ENCODE measurements at places on chromosomes 5 and 9. TPM values are rescaled to one million over a fixed set of nuclear protein-coding genes. Genes with fewer than 3 reads are reported as not detected.

GRCh38 chr9:101098392-101098791 lies 69.9 kb downstream of the PLPPR1 start:
- no peak for DNase-seq

DNA sequence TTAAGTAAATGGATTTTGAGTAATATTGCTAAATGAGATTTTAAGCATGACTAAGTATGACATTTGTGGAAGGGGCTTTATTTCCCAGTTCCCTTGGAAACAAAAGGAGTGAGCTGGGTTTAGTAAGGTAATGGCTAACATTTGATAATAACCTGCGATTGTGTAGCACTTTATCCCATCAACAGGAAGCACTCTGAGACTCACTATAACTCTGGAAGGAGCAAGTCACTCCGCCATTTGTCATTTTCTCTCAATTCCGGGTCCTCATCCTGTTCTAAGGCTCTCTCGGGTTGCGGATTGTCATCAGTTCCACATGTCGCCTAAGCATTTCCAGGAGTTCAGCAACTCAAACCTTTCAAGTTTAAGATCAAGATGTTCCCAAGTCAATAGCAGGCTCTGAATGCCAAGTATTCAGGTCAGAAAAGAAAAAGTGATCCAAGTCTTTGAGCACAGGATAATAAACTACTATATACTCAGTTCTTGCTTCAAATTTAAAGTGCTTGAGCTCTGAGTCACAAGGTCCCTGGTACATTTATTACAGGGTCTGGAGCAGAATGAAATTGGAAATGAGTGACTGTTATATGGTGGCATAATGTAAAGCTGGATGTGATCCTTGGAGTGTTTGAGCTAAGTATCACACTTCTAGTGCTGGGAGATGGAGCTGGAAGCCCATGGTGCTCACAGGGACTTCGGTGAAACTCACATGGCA lies 39.3 kb downstream of the CAPSL start:
- no peak for DNase-seq

- DNase-seq, result no peak
These were observed 21.0 kb downstream of the PDCD1LG2 start for GRCh38 chr9:5531101-5531882.

DNA sequence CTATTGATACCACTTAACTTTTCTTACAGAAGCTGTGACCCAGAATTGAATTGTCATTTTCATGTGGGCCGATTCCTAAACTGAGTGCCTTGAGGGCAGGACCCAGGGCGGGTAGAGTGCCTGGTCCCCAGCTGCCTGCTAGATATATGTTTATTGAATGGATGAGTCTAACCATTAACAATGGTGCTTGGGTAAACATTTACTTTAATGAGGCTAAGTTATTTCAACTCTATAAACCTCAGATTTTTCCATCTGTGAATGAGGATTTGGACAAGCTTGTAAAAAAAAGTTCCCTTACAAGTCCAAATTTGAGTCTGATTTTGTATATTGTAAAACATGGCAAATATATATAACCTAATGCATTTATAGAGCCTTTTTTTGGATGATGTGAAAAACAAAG lies 181.8 kb upstream of the ELL2 start:
- peak; percentile 22 for DNase-seq

- no peak for DNase-seq
These were observed 55.8 kb downstream of the PTTG1 start for GRCh38 chr5:160477266-160477970.

DNA sequence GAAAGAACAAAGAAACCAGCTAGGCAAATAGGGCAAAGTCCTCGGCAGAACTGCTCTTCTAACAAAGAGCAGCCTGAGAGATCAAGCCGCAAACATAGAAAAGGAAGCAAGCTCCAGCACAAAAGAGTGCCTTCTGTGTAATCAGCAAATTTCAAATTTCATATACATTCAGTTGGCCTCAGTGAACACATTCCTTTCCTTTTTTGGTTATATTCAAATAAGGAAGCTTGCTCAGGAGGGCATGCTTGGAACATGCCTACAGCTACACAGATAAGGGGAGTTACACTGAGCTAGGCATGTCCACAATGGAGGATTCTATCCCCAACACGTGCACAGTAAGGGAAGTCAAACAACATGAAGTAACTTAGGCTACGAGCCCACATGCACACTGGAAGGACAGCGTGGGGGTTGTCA lies 23.4 kb downstream of the IL33 start:
- no peak for DNase-seq

GRCh38 chr9:89497257-89497963 lies 503 bp downstream of the SEMA4D start:
- DNase-seq, result no peak

- no peak for DNase-seq
These were observed 201.8 kb downstream of the CDH12 start for GRCh38 chr5:22651355-22651754.

DNA sequence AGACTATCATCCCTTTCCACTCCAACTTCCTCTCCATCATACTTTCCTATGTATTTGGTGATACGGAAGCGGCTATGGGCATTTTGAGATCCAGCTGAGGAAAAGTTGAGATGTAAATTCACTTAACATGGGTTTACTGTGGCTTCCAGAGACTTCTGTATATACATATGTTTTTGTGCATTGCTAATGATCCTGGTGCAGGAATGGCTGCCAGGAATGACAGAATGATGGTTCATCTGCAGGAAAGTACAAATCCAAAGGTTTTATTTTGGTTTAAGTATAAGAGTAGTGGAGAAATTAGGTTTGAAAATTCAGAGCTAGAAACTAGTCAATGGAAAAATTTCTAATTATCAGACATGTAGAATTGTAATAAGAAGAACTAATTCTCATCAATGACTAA lies 95.0 kb upstream of the PAM start:
- no peak for DNase-seq

DNA sequence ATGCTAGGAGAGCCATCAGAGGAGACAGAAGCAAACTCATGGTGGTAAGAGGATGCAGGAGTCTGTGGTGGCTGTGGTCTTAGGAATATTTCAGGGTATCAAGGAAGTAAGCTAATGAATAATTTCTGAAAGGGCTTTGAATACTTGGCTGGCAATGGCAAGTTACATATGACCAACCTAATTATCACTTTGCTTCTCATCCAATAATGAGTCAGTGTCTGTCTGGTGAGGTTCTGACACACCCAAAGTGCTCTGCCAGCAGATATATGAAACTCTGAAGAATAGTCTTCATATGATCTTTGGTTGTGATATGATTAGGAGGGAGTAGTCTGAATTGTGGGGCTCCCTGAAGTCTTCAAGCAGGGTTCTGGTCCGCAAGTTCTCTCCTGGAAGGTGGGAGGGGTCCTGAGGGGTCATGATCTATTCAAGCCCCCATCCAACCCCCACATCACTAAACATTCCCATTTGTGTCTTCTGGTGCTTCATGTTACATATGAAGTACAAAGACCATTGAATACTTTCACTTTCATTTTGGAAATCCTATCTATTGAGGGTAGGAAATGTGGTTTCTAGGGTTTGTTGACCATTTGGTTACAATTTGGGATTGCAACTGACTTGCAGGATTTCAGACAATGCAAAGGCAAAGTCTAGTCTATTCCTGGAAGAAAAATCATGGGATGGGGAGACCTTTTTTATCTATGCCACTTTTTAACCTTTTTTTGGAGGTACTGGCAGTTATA lies 199.9 kb upstream of the CDKN2B start:
- DNase-seq, result no peak

- no peak for DNase-seq
These were observed 6.9 kb upstream of the OLFM1 start for GRCh38 chr9:135080286-135081263.

DNA sequence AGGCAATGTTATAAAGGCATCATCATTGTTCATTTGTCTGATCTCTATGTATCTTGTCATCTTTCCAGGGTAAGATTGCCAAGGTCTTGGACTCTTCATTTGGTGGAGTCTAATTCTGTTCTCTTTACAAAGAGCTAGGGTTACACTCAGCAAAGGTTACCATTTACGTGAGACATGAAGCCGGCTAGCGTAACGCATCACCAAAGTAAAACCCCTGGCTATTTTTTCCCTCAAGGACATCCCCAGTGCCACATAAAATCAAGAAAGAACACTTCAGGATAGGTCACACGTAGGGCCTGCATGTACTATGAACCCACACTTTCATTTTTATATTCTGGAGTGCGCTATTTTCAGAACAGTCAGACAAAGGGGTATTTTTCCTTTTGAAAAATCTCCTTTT lies 20.0 kb upstream of the MYOT start:
- DNase-seq, result no peak

- no peak for DNase-seq
These were observed 557.8 kb upstream of the TLE4 start for GRCh38 chr9:79013715-79014610.

- DNase-seq, result peak; percentile 66
These were observed 962 bp upstream of the NR6A1 start for GRCh38 chr9:124771867-124772679.

- DNase-seq, result no peak
These were observed 77.3 kb downstream of the MAMDC2 start for GRCh38 chr9:70120834-70121510.

DNA sequence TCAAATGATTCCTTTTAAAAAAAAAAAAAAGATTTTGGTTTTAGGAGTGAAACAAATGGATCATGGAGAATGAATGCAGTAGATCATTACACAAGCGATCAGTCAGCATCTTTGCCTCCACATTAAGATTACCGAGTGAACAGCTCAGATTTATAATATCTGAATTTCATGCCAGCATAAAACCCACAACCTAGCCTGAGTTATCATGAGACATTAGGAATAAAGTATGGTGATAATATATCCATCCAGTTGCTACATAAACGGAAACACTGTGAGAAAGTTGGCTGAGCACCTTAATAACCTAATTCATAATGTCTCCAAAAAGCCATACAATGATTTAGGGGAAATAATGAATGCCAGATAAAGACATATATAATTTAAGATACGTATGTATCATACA lies 553.1 kb upstream of the TUSC1 start:
- DNase-seq, result no peak

Gene C9orf153
- total RNA-seq, result 0.40 TPM

Gene GFI1B
- total RNA-seq, result not detected

Gene CDX1
- total RNA-seq, result not detected
